RPMI8226 (cell line): ENCODE measurements at places on chromosomes 5 and 9.

DNA sequence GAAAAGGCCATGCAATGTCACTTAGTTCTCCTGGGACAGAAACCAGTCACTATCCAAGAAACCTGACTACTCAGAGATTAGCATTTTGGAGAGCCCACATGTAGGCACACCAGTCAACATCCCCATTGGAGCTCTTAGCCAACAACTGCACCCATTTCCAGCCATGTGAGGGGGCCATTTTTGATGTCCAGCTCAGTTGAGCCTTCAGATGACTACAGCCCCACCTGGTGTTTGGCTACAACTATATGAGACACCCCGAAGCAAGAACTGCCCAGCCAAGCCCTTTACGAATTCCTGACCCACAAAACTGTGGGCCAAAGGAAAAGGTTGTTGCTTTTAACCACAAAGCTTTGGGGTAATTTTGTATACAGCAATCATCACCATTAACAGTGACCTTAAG lies 300.1 kb downstream of the ASTN2 start:
- no peak for DNase-seq

GRCh38 chr5:56964173-56964572 lies 12.2 kb upstream of the MIER3 start:
- DNase-seq: no peak

DNA sequence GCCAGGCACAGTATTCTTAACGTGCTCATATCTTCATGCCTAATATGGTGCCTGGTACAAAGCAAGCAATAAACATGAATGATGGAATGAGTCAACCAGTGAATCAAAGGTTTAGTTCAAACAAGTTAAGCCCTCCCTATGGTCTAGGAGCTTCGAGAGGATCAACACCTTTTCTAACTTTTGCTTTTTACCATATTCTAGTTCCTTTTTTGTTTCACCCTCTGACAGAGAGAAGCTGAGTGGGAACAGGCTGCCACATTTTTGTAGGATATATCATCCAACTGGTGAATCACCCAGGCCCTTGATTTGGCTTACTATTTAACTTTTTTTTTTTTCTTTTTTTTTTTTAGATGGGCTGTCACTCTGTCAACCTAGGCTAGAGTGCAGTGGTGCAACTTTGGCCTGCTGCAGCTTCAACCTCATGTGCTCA lies 39.3 kb upstream of the TNC start:
- no peak for DNase-seq

GRCh38 chr5:158709279-158709678 lies 390.4 kb downstream of the EBF1 start:
- DNase-seq: no peak

DNA sequence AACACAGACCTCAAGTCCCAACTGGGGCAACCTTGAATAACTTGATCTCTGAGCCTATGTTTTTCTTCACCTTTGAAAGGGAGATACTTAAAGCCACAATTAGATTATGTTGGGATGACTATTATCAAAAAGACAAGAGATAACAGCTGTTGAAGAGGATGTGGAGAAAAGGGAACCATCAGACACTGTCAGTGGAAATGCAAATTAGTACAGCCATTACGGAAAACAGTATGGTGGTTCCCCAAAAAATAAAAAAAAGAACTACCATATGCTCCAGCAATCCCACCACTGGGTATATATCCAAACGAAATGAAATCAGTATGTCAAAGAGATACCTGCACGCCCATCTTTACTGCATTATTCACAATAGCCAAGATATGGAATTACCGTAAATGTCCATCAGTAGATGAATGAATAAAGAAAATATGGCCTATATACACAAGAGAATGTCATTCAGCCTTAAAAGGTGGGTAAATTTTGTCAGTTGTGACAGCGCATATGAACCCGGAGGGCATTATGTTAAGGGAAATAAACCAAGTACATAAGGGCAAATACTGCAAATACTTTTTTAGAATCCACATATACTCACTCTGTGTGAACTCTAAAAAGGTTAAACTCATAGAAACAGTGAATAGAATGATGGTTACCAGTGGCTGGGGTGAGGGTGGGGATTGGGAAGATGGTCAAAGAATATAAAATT lies 12.7 kb downstream of the FAT2 start:
- no peak for DNase-seq

GRCh38 chr9:21385131-21385670 lies at the start of gene IFNA2:
TSS of gene IFNA2 (minus strand) at chr9:21385398. CDS start at chr9:21385329, 69 bp downstream.
- DNase-seq: no peak

DNA sequence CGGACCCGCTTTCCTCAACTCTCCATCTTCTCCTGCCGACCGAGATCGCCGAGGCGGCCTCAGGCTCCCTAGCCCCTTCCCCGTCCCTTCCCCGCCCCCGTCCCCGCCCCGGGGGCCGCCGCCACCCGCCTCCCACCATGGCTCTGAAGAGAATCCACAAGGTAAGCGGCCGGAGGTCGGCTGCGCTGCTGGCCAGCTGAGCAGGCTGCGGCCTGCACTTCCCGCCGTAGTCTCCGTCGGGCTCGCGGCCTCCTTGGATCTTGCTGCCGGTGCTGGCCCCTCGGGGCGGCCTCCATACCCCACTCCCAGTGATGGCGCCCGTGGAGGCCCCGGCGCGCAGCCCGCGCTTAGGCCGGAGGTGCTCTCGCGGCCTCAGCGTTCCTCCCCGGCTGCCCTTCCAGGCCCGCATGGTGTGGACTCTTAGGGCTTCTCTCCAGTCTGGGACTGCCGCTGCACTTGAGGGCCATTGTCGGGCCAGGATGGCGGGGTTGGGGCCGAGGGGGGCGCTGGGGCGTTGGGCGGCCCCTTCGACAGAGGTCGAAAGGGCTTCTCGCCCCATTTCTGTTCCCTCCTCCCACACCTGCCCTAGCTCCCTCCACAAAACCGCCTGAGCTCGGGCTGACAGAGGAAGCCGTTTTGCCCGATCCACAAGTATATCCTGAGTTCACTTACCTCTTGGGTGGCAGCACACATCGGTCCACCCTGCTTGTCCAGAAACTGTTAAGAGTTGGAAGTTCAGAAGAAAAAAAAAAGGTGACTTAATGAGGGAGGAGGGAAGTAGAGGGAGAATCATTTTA lies 714 bp downstream of the UBE2D2 start:
- DNase-seq: peak; percentile 65

DNA sequence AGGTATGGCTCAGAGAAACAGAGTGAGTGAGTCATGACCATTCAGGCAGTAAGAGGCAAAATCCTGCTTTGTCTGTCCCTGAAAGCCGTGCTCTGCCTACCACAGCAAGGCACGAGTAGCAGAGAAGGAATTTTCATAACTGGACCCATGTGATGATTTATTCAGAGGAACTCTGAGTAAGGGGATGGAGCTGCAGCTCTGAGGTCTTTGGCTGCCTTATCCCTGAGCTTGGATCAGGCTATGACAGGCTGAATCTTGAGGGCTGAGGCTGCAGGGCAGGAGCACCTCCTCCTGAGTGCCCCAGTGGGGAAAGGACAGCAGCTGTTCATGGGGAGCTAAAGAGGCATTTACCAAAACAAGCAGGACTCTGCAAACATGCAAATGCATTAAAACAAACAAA lies 183.4 kb downstream of the PAPPA start:
- no peak for DNase-seq

GRCh38 chr9:122158202-122158601 lies 1.4 kb downstream of the NDUFA8 start:
- peak; percentile 61 for DNase-seq

DNA sequence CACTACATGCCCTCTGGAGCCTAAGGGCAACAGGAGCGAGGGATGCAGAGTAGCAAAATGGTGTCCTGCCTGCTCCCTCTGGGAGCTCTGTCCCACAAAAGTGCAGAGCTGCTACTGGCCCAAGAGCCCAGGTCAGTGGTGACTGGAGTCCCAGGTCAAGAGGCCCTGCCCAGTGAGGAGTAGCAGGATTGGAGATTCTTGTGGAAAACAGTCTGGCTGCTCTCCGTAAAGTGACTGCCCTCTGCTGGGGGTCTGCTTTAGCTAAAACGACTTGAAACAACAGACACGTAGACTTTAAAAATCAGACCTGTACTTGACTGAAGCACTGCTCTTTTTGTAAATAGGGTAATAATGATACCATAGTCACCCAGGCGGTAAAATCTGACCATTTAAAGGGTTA lies 917.0 kb downstream of the MAT2B start:
- DNase-seq: no peak

DNA sequence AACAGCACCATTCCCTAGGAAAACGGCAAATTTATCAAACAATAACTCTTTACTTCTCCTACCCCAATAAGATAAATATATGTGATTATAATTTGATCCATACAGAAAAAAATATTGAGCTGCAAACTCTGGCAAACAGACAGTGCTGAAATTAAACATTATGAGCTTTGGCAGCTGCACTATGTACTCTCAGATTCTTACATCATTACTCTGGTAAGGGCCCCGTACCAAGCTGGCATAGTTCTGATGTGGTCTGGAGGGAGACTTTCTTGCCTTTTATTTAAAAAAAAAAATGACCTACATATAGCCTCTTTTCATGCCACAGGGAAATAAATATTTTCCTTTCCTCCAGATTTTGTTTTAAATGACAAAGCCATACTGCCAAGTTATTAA lies 95.0 kb downstream of the NR6A1 start:
- DNase-seq: no peak

GRCh38 chr5:132495667-132496190 lies 5.2 kb upstream of the IRF1 start:
- DNase-seq: peak; percentile 85

GRCh38 chr5:53733853-53734252 lies 173.4 kb downstream of the NDUFS4 start:
- DNase-seq: no peak

GRCh38 chr5:76867827-76868693 lies 18.2 kb downstream of the S100Z start:
- peak; percentile 83 for DNase-seq

GRCh38 chr9:14616188-14616982 lies 76.8 kb downstream of the ZDHHC21 start:
- peak; percentile 44 for DNase-seq

DNA sequence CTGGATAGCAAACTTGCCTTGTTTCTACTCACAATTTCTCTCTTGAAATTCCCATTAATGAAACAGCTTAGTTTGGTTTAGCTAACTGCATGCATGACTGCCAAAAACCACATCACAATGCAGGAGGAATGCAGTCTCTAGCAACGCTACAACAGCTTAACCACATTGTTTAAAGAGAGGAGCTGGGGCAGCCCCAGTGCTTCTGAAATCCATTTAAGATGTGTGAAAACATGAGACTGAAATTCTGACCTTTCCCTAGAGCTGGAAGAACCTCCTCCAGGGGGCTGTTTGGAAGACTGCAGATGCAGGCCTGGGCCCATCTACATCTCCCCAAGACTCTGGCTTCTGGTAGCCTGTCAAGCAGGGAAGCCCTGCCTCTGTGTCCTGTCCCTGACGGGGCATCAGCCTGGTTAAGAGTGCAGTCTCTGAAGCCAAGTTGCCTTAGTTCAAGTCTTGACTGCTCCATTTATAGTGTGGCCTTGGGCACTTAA lies 157.1 kb downstream of the ZNF462 start:
- DNase-seq: no peak

DNA sequence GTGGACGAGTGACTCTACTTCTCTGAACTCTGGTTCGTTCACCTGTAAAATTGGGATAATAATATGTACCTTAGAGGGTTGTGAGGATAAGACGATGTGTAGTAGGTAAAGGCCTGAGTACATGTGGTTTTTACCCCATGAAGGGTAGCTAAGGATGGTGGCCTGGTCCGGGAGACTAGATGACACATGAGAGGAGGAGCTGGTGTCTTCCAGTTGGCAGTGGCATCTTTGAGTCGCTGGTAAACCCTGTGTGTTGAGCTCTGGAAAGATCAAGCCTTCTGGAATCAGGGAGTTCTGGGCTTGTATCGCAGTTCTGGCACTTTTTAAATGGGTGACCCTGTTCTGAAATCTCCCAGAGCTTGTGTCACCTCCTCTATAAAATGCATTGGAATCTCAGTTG lies 166.4 kb upstream of the ZNF618 start:
- no peak for DNase-seq

DNA sequence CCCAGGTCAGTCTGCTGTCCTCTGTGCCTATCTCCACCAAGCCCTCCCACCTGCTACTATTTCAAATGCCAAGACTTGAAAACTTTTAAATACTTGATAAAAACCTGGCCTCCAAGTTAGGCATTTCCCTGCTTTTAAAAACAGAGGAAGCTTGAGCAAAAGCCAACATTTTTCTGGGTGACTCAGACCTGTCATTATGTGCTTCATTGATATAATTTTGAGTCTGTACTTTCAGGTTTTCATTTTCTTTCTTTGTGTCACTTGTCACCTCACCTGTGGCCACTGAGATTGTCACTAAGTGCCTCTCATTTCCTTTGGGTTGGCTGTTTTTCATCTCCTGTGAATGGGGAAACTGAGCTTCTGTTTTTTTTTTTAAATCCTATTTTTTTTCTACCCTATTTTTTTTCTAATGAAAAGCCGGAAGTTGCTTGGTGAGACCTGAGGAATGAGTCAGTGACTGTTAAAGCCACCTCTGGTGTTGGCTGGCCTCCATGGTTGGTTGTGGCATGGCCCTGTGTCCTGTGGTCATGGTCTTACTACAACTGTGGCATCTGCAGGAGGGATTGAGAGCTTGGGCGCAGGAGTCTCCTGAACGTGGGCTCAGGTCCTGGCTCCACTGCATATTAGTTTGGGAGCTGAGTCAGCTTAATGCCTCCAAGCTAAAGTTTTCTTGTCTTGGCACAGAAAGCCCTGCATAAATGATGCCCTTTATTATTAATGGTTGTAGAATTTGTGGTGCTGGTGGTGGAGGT lies 56.7 kb downstream of the ARHGAP26 start:
- DNase-seq: peak; percentile 84

- no peak for DNase-seq
Observed at GRCh38 chr5:115398719-115399118, 102.3 kb upstream of the CCDC112 start.

DNA sequence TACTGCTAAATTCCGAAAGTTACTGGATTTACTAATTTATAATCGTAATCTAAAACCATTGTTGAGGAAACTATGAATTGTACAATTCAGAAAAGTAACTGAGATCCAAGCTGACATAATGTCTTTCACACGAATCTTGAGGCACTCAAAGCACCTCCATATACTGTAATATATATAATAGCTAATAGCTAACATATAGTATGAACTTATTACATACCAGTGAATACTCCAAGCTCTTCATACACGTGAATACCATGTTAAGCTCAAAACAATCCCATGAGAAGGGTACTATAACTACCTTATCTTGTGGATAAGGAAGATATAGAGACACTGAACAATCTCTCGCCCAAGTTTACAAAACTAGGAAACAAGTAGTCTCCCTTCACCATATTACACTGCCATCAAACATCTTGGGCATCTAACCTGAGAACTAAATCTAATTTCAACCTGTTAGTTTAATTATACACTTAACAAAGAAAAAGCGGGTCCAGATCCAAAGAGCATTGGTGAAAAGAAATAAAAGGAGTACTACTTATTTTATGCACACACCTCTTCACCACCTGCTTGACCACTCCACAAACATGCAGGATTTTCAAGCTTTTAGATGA lies 1.0 kb downstream of the NUDCD2 start:
- no peak for DNase-seq

- DNase-seq: no peak
Observed at GRCh38 chr5:53161876-53162275, 52.3 kb upstream of the MOCS2 start.

DNA sequence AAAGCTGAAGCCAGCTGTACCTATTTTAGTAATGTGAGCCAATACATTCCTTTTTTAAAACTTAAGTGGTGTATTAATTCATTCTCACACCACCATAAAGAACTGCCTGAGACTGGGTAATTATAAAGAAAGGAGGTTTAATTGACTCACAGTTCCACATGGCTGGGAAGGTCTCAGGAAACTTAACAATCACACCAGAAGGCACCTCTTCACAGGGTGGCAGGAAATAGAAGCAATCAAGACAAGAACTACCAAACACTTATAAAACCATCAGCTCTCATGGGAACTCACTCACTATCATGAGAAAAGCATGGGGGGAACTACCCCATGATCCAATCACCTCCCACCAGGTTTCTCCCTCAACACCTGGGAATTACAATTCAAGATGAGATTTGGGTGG lies 21.0 kb downstream of the ESM1 start:
- no peak for DNase-seq
